ENCODE measurements at places on chromosomes 7 and 10.
A peak's percentile ranks its signal among the peaks of the same experiment; 100 is the strongest.

DNA sequence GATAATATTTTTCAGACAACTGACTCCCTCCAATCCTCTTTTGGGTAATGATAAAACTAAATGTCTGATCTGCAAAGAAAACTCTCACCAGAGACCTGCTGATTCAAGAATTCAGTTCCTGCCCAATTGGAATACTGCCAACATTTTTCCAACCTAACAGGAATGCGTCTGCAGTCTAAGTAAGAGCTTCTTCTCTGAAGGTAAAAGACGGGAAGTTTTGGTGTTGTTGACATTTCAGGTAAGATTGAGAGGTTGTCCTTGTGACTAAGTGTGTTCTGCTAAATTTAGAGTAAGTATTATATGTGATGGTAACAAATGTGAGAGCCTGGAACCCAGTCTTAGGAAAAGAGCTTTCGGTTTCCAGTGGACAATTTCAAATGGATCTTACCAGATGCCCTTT lies 17.6 kb downstream of the IFIT5 start:
- no peak for DNase-seq

- no peak for DNase-seq
Measured at GRCh38 chr7:158881731-158882130, 25.4 kb downstream of the DYNC2I1 start.

- no peak for DNase-seq
Measured at GRCh38 chr7:20700453-20701227, 85.2 kb downstream of the ABCB5 start.

DNA sequence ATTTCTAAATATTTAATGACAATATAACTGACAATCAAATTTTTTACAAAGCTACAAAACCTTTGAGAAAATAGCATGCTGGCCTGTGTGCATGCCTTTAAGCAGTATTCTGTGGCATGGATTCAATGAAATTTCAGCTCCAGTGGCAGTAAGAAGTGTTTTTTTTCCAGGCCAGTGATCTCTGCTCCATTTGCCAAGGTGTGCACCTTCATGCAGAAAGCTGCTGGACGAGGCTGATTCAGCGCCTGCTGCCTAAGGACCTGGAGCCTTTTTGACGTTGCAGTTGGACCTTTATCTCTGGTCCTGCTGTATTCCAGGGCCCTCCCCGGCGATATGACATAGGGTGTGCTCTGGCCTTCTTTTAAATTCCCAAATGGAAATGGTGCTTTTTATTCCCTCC lies 26.6 kb downstream of the VWC2 start:
- DNase-seq = no peak

DNA sequence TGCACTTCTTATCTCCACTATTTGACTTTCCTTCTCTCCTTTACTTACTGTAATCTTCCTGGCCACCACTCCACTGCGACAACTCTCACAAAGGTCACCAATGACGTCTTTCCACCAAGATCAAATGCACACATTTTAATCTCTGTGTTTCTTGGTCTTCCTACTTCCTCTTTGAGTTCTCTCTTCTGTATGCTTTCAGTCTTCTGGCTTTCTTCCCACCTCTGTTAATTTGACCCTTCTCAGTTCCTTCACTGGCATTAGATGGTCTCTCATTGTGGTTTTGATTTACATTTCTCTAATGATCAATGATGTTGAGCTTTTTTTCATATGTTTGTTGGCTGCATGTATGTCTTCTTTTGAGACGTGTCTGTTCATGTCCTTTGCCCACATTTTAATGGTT lies 31.9 kb downstream of the FAM107B start:
- DNase-seq = peak; percentile 20

DNA sequence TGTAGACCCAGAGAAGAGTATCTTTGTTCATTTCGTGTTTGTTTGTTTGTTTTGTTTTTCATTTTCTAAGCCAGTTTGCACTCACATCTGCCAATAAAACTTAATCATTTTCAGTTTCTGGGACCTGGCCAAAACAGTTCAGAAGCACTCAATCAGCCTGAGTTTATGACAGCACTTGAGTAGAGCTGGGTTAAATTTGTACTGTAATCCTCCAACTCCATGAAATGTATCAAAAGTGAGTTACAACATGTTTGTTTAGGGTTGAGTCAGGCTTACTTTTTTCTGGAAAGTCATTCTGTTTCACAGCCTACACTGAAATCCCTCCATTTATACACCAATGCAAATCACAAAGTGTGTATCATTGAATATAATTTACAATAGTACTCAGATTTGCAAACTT lies 91.9 kb downstream of the ZWINT start:
- no peak for DNase-seq

DNA sequence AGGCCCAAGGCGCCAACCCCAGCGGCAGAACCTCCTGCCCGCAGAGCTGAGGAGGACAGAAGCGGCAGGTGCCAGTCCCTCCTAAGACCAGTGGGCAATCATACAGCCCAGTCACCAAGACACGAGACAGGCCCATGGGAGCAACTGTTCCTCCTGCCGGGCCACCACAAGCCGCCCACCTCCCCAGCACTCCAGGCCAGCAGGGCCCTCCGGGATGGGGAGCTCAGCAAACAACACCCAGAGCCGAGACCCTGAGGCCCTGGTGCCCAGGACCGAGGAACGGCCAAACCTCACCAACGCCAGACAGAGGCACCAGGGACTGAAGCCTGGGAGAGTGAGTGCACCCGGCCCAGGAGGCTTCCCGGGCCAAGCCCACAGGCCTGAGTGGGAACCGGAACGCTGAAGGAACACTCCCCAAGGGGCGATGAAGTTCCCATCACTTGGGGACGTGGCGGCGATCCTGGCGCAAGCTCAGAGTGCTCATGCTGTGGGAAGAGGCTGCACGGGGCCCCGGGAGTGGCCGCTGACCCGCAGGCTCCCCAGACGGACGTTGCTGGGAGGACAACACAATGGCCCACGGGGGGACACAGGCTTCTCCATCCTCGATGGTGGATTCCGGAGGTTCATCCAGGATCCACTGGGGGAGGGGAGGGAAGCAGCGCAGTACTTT lies 35.1 kb downstream of the GPER1 start:
- no peak for DNase-seq

- DNase-seq = peak; percentile 69
Measured at GRCh38 chr10:73644015-73644743, 2.9 kb upstream of the MYOZ1 start.

- DNase-seq = peak; percentile 3
Measured at GRCh38 chr10:124999433-125000365, 57.8 kb downstream of the ZRANB1 start.

GRCh38 chr10:96205580-96205979 lies 65.8 kb downstream of the BLNK start:
- DNase-seq = no peak

DNA sequence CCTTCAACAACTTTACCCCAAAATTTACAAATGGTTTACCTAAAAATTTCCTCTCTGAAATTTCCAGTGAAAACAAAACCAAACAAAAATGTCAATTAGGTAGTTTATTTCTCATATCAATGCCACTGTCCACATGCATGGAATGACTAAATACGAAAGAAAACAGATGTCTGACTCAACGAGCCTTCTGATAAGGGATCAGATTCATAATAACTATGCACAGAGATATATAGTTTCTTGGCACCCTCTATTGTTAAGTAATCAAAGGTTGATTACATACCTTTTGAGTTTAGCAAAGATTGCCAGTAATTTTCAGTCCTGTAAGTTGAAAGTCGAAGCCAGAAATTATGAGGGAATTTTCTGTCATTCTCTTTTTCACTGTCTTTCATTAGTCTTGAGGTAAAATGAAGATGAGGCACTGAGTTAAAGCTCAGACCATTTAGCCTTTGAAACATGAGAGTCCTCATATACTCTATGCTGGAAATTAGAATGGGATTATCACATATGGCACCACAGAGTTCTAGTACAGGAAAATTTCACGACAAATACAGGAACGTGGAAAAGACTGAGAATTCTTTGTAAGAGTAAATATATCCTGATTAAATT lies 519.1 kb upstream of the ANKRD30A start:
- DNase-seq = no peak

GRCh38 chr7:69670701-69671100 lies 72.4 kb downstream of the AUTS2 start:
- no peak for DNase-seq

DNA sequence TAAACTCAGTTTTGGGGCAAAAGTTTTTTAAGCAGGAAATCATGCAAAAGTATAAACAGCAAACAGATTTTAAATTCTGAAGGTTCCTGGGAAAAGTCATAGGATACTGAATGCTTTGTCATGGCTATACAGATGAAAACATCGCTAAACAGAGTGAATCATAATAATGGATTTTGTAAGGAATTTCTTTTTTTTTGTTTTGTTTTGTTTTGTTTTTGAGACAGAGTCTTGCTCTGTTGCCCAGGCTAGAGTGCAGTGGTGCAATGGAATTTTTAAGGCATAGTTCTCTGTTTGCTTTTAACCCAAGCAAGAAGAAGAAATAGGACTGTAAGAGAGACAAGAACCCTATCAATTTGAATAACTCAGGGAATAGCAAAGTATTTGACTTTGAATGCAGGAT lies 285.3 kb downstream of the NRG3 start:
- DNase-seq = no peak

DNA sequence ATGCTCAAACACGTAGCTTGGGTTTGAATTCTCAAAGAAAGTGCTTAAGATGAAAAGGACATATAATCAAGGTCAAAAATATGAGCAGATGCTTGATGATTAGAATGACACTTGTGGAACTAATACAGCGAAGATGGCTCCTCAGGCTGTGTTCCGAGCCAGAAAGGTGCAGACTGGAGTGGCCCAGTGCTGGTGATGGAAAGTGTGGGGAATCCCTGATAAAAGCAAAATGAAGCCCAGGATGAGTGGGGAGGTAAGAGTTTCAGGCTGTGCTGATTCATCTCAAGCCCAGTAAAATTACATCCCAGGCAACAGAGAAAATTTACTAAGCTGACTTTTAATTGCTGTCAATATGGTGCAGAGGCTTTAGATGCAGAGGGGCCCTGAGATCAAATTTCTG lies 77.8 kb upstream of the IKZF1 start:
- no peak for DNase-seq

GRCh38 chr10:31099664-31100063 lies 68.0 kb upstream of the ZNF438 start:
- DNase-seq = no peak

- DNase-seq = no peak
Measured at GRCh38 chr10:110860576-110861241, 11.0 kb upstream of the PDCD4 start.

DNA sequence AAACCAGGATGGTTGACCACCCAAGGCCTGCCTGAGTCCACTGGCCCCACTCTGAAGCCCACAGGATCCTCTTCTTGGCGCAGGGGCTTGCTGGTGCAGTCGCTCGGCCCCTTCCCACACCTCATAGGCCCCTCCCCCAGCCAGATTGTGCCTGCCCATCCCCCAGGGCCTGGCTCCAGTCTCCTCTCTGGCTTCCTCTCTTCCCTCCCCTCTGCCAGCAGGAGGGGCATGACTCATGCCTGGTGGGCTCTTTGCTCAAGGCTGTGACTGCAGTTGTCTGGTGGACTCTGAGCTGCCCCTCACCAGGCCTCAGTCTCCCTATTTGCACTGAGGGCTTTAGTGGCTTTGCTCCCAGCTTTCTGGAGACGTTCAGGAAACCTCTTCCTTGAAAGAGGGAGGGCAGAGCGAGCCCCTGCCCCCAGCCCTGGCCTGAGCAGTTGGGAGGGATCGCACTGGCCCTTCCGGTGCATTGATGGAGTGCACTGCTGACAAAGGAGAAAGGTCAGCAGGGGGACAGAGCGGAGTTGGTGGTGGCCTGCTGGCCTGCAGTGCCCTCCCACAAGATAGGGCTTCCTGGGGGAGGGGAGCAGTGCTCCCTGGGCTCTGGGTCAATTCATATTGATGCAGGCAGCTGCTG lies 60.7 kb downstream of the ZMIZ1 start:
- no peak for DNase-seq

GRCh38 chr7:34762764-34763163 lies 104.7 kb downstream of the NPSR1 start:
- DNase-seq = no peak

- DNase-seq = no peak
Measured at GRCh38 chr7:121480566-121481335, 84.6 kb upstream of the FAM3C start.

GRCh38 chr10:52563360-52563759 lies 209.2 kb downstream of the MBL2 start:
- no peak for DNase-seq

DNA sequence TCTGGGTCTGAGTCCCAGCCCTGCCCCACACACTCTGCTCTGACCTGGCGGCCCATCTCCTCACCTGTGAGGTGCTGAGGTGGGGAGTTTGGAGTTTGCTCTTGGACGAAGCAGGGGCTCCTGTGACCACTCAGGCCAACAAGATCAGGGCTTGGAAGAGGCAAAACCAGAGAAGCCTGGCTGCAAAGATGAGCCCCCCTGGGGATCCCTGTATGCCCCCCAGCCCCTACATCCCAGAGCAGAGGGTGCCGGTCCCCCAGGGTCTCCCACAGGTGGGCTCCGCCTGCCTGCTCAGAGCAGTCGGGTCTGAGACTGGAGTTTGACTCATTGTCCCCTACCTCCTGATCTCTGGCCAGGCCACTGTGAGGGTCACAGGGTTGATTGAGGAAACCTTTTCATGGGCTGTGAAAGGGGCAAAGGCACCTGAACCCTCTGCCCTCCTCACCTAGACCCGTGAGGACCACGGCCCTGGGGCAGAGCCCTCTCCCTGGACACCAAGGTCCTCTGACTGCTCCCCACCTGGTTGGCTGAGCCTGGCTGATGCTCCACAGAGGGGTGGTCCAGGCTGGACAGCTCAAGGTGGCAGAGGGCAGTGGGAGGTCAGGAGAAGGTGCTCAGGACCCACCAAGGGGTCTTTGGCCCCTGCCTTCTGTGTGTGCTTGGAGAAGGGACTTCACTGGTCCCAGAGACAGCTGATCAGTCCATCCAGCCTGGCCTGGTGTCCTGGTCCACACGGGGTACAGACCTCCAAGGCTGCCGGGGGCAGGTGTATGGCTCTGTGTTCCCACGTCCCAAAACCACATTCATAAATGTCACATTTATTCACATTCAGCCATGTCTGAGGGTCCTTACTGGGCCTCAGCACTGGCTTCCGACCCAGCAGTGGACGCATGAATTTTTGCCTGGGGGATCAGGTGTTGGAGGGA lies 9.1 kb upstream of the SCART1 start:
- no peak for DNase-seq

- DNase-seq = no peak
Measured at GRCh38 chr10:31606841-31607240, 287.8 kb downstream of the ZEB1 start.

- DNase-seq = no peak
Measured at GRCh38 chr10:69861251-69862240, 59.8 kb downstream of the COL13A1 start.

GRCh38 chr7:71613313-71613712 lies 481.4 kb downstream of the GALNT17 start:
- no peak for DNase-seq

DNA sequence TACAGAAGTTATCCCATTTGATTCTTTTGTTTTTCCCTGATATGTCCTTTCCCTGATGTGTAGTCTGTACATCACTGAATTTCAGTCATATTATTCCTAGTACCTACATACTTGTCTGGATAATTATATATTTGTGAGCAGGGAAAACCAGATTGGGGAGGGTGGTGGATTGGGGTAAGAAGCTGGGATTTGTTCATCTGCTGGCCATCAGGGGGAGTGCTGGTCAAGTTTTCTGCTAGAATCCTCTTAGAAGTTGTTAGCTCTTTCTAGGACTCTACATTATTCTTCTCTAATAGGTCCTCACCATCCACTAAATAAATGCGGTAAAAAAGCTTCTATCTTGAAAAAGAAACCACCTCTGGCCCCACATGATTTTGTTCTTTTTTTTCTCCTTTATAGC lies 232.7 kb upstream of the TAC1 start:
- peak; percentile 4 for DNase-seq

GRCh38 chr7:103810112-103810744 lies 179.2 kb downstream of the RELN start:
- DNase-seq = no peak
